Left kidney (tissue), 8 donors: ENCODE measurements at places on chromosomes 11 and 22.

DNA sequence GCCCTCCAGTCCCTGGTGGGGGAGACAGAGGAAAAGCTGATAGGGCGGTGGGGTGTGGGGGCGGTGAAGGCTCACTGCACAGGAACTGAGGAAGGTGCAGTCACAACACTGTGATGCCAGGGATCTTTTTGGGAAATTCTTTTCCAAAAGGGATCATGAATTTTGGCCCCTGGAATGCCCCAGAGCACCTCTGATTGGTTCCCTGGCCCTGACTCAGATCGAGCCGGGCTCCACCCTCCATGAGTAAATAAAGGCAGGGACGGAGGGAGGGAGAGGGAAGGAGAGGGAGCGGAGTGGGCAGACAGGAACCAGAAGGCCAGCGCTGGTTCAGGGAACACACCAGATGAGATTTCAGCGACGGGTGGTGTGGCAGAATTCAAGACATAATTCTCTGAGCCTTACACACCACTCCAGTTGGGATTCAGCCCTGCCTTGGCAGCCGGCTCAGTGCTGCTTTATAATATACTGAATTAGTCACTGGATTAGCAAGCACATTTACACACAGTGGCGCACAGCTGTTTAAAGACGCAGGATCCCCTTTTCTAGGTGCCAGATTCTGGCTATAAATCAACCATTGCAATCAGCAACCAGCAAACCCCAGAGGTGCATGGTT is 80.3 kb downstream of the ETS1 start:
- DNase-seq, result peak; percentile 50

DNA sequence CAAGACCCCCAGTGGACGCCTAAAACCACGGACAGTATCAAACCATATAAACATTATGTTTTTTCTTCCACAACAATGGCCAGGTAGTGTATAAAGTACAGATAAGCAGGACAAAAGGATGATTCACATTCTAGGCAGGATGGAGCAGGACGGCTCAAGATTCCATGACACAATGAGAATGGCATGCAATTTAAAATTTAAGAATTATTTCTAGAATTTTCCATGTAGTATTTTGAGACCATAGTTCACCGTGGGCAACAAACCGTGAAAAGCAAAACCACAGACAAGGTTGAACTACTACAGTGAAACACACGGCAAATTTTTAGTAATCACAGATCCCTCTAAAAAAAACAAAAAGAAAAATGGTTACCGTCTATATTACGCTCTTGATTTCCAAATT is 7.5 kb downstream of the NARS2 start:
- DNase-seq, result no peak

DNA sequence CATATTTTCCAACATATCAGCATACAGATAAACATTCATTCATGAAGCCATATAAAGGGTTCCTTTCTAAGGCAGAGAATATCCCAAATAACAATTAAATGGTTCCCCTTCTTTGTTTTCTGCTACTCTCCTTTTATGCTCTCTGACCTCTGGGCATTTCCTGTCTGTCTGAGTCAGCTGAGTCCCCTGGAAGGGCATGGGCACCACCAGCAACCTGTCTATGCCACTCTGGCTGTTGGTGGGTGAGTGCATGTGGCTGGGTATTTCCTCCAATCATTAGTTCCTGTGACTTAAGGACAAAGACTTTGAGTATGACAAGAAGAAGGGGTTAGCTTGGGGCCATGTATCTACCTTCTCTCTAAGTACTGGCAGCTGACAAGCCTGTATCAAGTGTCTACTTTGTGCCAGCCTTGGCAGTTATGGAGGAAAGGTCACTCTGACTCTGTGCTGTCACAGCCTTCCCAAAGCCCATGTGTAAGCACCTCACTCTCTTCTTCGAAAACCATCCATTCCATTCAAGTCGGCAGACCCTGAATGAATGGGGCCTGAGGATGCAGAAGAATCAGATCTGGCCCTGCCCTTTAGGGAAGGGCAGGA is 86.3 kb upstream of the PHOX2A start:
- no peak for DNase-seq

- no peak for DNase-seq
Observed at GRCh38 chr11:129530154-129530895, 154.7 kb downstream of the BARX2 start.

GRCh38 chr22:39514373-39514973 is 5.9 kb upstream of the ATF4 start:
- no peak for DNase-seq

DNA sequence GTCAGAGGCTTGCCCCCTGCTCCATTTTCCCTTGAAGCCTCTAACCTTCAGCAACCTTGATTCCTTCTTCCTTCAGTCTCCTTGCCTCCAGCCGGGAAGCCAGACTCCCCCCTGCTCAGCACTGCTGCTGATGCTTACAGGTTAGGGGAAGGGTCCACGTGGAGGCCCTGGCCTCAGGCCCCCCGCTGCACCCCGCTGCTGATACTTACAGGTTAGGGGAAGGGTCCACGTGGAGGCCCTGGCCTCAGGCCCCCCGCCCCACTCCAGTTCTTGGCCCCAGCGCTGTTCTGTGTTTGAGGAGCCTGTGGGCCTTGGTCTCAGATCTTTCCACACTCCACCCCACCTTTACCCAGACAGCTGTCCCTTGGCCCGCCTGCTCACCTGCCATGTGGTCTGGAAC is 25.6 kb upstream of the PKNOX2 start:
- DNase-seq, result no peak

DNA sequence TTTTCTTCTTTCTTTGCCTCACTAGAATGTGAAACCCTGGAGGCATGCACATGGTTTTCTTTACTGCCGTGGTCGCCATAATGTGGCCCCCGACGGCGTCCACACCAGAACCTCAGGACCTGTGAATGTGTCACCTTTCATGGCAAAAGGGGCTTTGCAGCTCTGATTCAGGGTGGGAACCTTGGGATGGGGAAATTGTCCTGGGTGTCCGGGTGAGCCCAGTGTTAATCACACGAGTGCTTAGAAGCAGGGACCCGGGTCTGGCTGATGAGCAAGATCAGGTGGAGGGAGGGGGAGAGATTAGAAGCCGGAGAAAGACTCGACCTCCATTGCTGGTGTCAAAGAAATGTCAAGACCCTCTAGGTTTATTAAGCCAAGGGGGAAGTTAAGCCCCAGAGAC is 74.7 kb upstream of the SHISAL1 start:
- no peak for DNase-seq

GRCh38 chr11:130204703-130205095 is 45.1 kb downstream of the ST14 start:
- no peak for DNase-seq

DNA sequence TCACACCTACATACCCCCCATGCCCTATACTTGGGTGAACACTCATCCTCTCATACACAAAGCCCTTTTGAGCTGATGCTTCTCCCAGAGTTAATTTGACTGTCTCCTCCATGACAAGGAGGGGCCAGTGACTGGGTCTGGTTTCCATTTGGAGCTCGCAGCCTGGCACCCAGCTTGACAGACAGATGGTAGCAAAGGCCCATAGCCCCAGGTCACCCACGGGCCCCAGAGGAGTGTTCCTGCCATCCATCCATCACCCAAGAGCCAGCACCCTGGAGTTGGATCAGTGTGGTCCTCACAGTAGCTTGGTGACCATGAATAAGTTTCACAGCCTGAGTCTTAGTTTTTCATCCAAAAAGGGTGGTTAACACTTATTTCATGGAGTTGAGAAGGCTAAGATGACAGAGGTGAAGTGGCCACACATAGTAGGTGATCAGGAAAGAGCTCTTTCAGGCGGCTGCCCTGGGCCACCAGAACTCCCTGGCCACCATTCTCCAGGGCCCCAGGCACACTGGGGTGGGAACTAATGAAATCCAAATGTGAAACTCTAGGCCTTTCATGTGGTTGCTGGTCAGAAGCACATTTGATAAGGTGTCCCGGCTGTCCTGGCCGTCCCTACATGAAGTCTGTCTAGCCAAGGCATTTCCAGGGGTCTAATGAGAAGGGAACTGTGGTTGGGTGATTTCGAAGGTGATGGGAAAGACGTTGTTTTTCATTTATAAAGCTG is 42.4 kb downstream of the LIF start:
- no peak for DNase-seq

GRCh38 chr22:31935961-31936635 is 8.2 kb upstream of the YWHAH start:
- DNase-seq, result no peak

DNA sequence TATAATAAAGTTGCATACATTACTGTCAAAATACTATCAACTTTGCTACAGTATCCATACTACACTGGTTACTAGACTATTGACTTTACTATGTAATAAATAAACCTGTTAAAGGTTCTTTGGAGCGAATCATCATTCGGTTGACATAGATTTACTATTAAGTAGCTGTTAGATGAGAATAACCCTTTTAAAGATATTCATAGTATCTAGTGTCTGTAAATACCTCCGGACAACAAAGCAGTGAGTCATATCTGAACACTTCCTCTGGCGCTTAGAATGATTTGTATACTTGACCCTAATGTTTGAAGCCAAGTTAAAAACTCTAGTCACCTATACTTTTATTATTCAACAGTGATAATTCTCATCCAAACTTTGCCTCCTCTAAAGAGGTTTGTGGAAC is 84.7 kb downstream of the MSANTD4 start:
- DNase-seq, result no peak

DNA sequence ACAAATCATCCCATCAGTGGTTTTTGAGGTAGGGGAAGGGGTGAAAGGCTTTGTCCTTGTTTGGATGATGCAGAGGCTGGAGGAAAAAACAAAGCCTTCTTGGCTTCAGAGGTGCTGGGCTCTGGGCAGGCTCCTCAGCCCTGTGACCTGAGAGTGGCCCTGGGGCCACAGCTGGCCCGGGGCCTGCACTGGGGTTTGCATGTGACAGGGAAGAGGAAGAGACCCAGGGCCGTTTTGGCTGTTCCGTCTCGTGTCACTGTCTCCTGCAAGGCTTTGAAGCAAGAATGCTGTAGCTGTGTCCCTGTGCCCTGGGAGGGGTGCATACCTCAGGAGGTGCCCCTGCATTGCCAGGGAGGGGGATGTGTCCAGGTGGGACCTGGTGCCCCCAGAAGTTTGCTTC is 12.6 kb downstream of the ARHGAP8 start:
- no peak for DNase-seq

- no peak for DNase-seq
Observed at GRCh38 chr11:120859552-120860295, 164.2 kb upstream of the TBCEL start.

DNA sequence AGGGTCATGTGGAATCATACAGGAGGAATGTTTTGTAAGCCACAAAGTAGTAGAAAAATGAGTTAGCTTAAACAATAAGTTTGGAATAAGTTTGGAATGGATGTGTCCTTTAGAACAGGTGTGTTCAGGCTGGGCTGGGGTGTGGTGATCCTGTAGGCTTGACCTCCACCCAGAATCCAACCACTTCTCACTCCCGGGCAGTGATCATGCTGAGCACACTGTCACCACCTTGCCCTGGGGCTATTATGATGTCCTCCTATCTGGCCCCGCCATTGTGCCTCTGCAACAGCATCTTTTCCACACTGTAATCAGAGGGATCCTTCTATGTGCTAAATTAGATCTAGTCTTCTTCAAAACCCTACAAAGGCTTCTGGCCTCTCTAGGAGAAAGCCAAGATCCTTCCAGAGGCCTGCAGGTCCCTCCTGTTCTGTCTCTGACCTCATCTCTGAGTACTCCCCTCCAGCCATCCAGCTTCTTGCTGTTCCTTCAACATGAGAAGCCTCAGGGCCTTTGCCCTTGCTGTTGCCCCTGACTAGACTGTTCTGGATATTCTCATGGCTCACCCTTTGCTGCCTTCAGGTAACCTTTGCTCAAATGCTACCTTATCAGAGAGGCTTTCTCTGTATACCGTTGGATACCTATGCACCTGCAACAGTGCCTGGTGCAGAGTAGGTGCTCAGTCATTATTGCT is 18.8 kb upstream of the ACCSL start:
- DNase-seq, result no peak

- no peak for DNase-seq
Observed at GRCh38 chr11:76234416-76235232, 28.3 kb upstream of the WNT11 start.

DNA sequence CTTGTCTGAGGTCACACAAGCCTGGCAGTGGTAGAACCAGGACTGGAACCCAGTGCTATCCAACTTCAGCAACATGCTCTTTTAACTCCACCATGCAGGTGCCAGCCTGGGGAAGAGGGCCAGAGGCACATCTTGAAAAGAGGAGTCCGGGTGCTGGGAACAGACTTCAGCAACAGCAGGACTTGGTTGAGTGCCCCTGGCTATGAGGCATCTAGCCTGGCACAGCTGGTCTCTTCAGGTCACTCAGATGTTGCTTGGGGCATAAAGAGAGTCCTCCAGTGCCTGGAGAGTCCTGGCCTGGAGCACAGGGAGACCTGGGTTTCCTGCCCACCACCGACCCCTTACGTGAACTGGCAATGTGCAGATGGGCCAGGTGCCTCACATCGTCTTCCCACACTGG is 5.1 kb upstream of the CLCF1 start:
- DNase-seq, result no peak

GRCh38 chr22:33828302-33828701 is 92.0 kb downstream of the LARGE1 start:
- no peak for DNase-seq

GRCh38 chr22:45262195-45262930 is 21.7 kb upstream of the KIAA0930 start:
- DNase-seq, result no peak

- DNase-seq, result no peak
Observed at GRCh38 chr22:20260071-20260765, 7.9 kb downstream of the RTN4R start.

GRCh38 chr11:62383822-62384221 is 35.0 kb upstream of the SCGB1A1 start:
- no peak for DNase-seq

GRCh38 chr22:33605221-33605620 is 315.1 kb downstream of the LARGE1 start:
- DNase-seq, result no peak

GRCh38 chr11:102920118-102920684 is 35.3 kb downstream of the MMP13 start:
- no peak for DNase-seq

DNA sequence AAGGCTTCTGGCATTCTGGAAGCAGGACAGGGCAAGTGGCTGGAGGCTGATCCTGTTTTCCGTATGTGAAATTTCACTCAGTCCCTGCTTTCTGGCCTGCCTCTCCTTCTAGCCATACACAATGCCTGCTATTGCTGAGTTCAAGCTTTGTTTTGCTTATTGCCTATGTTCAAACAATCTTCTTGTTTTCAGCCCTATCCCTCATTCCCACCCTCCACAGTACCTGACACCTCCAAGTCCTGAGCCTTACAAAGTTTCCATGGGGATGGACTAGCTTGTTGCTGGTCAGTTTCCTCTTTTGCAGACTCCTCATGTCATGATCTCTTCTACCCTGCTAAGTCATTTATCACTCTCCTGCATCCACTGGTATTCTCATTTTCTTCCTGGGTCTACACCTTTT is 38.1 kb downstream of the FAM76B start:
- no peak for DNase-seq

- DNase-seq, result no peak
Observed at GRCh38 chr11:118883368-118884071, at the start of gene CXCR5. CXCR5 (plus strand) TSS chr11:118883892; CDS start chr11:118883942, 50 bp downstream.

- DNase-seq, result no peak
Observed at GRCh38 chr11:114259551-114259983, 36.6 kb upstream of the NNMT start.

- no peak for DNase-seq
Observed at GRCh38 chr22:46025973-46026898, 49.3 kb upstream of the WNT7B start.
